Heart left ventricle (tissue), 16 donors: ENCODE measurements at places on chromosomes 11 and 22.
A peak's percentile ranks its signal among the peaks of the same experiment; 100 is the strongest.

GRCh38 chr11:129279326-129280026 lies 87.4 kb upstream of the ARHGAP32 start:
- DNase-seq, result peak; percentile 83

DNA sequence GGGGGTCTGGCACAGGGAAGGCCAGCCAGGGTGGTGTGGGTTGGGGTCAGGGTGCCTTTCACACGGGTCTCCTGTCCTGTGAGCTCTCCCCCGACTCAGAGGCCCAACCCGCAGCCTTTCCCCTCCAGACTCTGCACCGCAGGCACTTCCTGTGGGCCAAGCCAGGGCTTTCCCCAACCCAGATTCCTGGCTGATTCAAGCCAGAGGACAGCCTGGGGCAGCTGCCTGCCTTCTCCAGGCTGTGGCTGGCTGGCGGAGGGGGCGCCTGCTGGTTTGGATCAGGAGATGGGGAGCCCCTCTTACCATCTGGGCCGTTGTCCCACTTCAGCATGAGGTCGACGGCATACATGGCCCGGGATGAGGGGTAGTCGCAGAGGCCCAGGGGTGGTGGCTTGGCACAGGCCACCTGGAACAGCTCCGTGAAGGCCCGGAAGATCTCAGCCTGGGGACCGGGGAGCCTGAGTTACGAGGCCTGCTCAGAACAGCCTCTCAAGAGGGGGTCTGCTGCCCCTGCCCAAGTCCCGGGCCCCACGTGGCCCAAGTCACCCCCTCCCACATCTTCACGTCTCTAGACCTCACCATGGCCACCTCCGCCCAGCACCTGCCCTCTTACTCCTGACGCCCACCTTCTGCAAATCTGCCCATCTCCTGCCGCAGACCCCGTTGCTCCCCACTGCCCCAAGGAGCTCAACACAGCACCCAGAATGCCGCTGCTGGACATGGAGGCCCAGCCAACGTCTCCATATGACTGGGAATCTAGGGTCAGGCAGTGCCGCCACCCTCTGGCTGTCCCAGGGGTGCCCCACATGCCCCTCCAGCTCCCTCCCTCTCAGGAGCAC lies 17.3 kb downstream of the TSPO start:
- peak; percentile 32 for DNase-seq

GRCh38 chr11:46537537-46538295 lies 56.1 kb downstream of the AMBRA1 start:
- DNase-seq, result peak; percentile 53

GRCh38 chr11:59262177-59262818 lies 49.6 kb upstream of the MPEG1 start:
- no peak for DNase-seq

- DNase-seq, result no peak
Measured at GRCh38 chr22:27650572-27650971, 151.0 kb downstream of the MN1 start.

- no peak for DNase-seq
Measured at GRCh38 chr11:8533332-8533731, 60.7 kb downstream of the STK33 start.

DNA sequence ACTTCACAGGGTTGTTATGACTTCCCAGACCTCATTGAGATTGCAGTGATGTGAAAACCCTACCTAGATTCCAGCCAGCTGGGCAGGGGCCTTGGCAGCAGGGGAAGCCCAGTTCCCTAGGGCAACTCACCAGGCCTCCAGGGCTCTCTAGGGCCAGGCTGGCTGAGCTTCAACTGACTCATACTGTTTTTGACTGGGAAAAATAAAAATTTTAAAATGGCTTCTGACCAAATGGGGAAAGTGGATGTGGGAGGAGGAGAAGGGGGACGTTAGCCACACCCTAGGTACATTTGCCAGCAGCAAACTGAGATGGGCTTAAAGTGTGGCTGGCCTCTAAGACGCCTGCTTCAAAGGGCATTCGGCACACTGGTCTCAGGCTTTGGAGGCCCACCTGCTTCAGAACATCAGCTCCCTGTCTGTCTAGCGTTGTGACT lies 39.0 kb downstream of the BMAL1 start:
- DNase-seq, result peak; percentile 46

DNA sequence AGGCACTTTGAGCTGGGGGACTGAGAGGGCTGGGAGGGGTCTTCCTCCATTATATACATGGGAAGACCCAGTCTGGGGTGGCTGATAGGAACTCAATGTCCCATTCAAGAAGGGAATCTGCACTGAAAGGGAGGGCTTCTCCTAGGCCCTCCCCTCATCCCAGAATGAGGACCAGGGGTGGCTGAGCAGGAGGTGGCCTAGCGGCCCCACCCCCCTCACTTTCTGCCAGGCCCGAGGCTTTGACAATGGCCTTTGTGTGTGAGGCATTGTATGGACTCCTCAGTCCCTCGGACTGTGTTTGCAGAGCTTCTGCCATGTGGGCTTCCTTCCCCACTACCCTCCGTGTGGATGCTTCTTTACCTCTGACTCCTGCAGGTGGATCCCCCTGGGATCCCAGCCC lies 65.7 kb downstream of the NECTIN1 start:
- DNase-seq, result no peak

GRCh38 chr22:38717244-38717643 lies 11.5 kb downstream of the GTPBP1 start:
- DNase-seq, result no peak

DNA sequence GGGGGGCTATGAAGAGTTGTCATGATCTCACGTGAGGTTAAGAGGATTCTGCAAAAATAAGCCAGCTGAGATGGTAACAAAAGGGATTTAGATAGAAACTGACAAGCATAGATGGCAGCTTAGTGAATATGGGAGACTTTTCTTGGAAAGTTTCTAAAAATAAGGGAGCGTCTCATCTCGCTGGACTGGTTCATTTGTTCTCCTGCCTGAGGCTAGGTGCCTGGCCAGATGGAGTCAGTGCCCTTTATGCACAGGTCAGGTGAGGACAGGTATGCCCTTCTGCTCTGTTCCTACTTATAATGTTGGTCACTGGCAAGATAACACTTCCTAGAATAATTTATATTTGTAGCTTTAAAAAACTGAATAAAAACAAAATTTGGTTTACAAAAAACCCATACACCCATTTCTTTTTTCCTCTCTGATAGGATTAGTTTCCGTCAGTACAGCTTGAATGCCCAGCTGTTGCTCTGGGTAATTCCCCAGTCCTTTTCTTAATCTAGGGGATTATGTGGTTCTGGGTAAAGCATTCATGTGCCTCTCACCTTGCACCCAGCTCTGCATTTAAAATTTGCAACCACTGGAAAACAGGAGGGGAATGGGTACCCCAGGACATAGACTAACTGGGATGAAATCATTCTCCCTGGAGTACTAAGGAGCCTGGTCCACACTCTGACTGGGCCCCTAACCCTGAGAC lies 90.0 kb downstream of the AMOTL1 start:
- no peak for DNase-seq

DNA sequence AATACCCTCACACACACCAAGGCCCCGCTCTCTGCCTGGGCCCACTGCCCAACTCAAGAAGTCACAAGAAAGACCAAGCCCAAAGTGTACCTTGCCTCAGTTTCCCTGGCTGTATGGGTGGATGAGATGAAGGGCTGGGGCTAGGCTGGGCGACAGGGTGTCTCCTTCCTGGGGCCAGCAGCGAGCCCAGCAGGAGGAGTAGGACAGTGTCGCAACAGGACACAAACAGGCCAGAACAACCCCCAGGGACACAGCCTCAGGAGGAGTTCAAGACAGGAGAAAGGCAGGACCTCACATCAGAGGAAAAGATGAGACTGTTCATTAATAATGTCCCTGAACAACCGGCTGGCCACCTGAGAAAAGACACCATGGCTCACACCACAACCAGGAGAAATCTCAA lies 13.3 kb downstream of the CSNK1E start:
- DNase-seq, result no peak

DNA sequence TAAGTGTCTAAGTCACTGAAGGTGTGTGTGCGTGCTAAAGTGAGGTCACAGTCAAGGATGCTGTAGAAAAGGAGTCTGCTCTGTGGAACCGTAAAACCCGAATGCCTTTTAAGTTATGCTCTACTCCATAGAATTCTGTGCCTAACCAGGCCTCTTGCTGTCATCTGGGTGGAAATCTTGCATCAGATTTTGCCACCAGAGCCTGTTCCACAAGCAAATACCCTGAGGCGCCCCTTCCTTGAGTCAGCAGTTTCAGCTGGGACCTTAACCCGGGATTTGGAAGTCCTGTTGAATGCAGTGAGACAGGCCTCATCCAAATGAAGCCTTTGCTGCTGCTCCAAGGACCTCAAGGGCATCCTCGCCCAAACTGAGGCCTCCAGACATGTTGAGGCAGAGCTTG lies 109.8 kb downstream of the WNT11 start:
- DNase-seq, result no peak

GRCh38 chr22:27990451-27990840 lies 71.4 kb upstream of the PITPNB start:
- no peak for DNase-seq

- DNase-seq, result peak; percentile 51
Measured at GRCh38 chr11:117200813-117201657, 1.9 kb downstream of the TAGLN start.

DNA sequence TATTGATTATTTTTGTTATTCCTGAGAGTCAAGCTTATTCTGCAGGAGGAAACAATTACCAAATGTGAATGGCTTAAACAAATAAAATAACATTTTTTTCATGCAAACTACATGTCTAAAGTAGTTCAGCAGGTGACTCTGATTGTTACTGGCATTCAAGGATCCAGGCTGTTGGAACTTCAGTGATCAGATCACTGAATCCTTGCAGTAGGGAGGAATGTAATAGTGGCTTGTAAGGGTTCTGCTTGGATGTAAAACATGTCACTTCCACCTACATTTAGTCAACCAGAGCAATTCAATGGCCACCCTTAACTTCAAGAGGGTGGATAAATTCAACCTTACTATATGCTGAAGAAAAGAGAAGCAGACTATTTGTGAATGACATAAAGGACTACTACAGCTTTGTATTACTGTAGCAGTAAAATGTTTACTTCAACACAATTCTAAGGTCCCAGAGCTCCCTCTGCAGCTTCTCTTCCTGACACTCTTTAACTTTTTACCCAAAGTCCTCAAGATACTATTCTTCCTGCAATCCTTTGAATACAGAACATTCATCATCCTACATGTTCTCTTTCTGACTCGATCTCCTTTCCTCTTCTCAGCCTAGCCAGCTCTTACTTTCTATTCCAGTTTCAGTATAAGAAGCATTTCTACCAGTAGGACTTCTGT lies 284.0 kb downstream of the LRRC4C start:
- DNase-seq, result no peak

GRCh38 chr11:114215871-114216795 lies 80.1 kb upstream of the NNMT start:
- peak; percentile 65 for DNase-seq

DNA sequence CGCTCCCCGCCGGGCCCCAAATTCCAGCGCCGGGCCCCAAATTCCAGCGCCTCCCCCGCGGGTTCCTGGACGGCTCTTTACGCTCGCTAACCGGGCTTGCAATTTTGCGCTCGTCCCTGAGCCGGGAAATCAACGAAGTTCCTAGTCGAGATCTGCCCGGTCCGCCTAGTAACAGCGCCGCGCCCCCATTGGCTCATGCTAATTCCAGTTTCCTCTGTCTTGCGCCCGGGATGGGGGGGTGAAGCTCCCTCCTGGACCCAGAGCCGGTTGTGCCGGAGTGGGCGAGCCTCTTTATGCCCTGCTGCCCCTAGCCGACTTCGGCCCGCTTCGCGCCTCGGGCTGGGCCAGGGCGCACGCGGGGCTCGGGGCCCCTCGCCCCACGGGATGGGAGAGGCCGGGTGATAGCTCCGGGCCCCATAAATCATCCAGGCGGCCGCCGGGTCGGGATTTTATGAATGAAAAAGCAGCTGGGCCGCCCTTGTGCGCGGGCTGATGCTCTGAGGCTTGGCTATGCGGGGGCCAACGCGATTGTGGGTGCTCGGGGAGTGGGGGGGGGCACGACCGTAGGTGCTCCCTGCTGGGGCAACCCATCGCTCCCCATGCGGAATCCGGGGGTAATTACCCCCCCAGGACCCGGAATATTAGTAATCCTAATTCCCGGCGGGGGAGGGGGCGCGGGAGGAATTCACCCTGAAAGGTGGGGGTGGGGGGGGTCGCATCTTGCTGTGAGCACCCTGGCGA lies 1.8 kb upstream of the CCND1 start:
- peak; percentile 96 for DNase-seq

- no peak for DNase-seq
Measured at GRCh38 chr11:15347969-15348734, 233.4 kb downstream of the INSC start.

DNA sequence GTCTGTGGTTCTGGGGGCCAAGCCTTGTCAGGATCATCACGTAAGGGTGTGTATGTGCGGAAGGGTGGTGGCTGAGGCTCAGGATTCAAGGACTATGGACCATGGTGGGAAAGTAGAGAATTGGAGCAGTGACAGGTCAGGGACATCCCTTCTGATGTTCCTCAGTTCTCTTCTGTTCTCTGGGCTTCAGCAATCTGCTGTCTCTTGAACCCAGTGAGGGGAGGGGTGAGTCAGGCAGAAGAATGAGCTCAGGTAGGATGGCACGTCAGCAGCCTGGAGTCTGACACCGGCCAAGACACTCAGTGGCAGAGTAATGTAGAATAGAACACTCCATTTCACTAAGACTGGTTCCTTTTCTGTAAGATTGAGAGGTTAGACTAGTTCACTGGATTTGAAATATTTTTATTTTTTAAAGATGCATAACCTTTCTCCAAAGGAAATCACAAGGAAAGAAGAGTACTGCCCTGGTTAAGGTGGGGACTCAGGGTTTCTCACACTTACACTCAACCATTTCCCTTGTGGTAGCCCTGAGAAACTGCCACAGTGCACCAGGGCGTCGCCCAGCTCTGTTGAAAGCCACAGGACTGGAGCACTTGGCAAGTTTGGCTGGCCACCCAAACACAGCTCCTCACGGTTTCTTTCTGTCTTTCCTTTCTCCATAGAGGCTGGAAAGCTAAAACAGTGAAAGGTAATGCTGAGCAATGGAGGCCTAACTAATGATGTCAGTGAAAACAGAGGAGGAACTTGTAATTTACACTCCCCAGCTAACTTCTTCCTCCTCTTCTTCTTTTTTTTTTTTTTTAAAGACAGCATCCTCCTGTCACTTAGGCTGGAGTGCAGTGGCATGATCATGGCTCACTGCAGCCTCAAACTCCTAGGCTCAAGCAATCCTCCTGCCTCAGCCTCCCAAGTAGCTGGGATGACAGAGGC lies 23.1 kb upstream of the MICAL2 start:
- DNase-seq, result no peak

GRCh38 chr11:100612766-100613165 lies 74.3 kb upstream of the ARHGAP42 start:
- no peak for DNase-seq

DNA sequence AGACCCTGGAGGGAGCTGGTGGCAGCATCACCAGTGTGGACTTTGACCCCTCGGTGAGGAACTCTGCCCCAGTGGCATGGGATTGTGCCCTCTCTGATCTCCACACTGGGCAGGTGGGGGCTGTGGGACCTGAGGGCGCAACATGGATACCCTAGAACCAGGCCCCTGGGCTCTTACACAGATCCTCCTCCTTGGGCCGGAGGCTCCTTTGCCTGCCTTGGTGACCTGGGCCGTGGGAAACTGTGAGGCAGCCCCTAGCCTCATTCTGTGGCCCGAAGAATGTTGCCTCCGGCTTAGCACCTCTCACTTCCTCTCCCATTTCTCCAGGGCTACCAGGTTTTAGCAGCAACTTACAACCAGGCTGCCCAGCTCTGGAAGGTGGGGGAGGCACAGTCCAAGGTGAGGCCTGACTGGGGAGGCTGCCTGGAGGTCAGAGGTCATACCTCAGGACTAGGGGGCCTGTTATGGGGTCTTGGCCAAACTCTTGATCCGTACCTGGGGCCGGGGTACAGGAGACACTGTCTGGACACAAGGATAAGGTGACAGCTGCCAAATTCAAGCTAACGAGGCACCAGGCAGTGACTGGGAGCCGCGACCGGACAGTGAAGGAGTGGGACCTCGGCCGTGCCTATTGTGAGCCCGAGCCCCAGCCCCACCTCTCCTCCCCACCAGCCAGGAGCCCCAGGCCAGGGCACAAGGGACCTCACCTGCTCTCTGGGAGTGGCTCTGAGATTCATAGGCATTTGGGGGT lies 12.2 kb downstream of the ATG16L2 start:
- no peak for DNase-seq
